ENCODE measurements at places on chromosomes 2 and 18.

GRCh38 chr2:108986916-108987510 is 2.0 kb downstream of the EDAR start:
- DNase-seq = no peak

GRCh38 chr2:221553333-221553732 is 18.8 kb downstream of the EPHA4 start:
- no peak for DNase-seq

- no peak for DNase-seq
Measured at GRCh38 chr2:142866426-142866825, 11.0 kb upstream of the KYNU start.

DNA sequence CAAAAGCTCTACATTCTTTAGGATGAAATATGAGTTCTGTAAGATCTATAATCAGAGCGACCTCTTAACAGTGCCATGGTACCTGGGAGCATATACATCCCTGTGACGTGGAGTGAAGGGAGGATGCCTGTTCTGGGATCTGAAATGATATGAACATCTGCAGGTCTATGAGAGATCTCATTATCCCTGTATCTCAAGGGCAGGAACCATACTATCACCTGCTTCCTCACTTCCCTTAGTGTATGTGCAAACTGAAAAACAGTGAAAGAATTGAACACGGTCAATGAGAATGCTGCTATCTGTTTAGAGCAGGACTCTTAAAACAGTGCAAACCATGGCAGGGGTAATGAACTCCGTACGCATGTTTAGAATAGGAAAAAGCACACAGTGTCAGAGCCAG is 364.0 kb downstream of the LPIN1 start:
- DNase-seq = no peak

DNA sequence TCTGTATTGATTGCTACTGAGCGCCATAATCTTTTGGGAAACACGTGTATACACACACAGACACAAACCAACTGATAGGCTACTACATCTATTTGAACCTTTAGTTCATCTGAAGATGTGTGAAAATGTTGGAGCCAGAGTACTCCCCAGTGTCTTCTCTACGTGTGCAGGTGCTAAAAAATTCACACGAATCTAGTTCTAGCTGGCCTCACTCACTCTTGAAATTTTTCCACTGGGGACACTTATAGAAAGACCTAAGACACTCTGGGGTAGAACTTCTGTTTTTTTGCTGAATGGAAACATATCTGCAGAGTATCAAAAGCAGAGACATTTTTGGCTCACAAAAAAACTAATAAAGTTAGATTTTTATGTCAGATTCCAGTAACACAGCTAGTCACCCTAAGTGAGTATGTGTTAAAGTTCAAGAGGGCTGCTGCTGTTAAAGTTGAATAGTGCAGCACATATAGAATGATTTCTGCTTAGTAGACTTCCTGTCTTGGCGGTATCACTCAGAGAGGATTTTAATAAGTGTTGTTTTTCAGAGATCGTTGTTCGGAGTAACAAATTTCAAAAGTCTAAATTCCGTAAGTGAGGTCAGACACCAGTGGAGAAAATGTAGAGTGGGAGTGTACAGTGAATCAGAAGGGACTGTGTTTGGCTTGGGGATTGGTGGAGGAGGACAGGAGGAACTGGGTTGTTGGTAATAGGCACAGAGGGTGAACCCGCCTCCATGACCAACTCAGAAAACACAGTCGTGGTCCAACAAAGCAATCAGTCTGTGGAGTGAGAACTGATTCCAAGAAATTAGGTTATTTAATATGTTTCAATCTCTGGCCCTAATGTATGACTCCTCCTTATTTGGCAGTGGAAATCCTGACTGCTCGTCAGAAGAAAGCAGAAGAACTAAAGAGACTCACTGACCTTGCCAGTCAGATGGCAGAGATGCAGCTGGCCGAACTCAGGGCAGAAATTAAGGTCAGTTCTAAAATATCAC is 43.1 kb downstream of the KCTD18 start:
- DNase-seq = no peak

- no peak for DNase-seq
Measured at GRCh38 chr18:39348757-39349156, 1783.2 kb upstream of the CELF4 start.

DNA sequence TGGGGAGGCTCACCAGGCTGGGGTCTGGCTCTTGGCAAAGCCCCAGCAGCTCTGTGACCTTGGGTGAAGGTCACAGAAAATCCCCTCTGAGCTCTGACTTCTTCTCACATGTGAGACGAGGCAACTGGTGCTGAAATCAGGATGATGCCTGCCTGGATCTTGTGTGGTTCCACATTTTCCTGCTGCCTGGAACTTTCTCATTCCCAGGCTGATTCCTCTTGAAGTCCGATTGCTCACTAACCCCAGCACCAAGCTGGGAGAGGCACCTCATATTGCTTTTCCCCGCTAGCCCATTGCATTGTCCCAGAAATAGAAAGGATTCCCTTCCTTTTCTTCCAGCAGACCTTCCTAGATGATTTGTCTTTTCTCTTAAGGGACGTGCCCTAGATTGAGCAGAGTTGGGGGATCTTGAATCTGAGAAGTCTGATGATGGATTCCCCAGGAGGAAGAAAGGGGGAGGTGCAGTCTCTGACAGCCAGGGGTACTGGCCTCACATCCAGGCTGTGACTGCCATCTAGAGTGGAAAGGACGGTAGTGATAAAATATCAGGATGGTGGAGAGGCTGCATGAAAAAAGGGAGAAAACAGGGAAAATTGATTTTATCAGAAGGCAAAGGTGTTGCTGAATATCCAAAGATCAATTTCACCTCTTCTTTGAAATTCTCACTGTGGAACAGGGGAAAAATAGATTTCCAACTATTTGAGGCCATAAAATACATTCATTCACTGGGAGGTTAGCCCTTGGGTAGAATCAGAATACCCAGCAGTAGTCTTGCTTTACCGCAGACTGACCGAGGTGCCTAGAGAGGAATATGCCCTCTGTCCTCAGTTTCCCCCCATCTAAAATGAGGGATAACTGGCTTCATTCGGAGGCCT is 96.3 kb downstream of the FAM210A start:
- DNase-seq = no peak

GRCh38 chr2:226466124-226466523 is 333.5 kb downstream of the IRS1 start:
- DNase-seq = no peak

GRCh38 chr2:55111570-55112228 is 61.4 kb upstream of the RTN4 start:
- no peak for DNase-seq

GRCh38 chr18:76456823-76457222 is 38.2 kb downstream of the ZNF516 start:
- DNase-seq = no peak

DNA sequence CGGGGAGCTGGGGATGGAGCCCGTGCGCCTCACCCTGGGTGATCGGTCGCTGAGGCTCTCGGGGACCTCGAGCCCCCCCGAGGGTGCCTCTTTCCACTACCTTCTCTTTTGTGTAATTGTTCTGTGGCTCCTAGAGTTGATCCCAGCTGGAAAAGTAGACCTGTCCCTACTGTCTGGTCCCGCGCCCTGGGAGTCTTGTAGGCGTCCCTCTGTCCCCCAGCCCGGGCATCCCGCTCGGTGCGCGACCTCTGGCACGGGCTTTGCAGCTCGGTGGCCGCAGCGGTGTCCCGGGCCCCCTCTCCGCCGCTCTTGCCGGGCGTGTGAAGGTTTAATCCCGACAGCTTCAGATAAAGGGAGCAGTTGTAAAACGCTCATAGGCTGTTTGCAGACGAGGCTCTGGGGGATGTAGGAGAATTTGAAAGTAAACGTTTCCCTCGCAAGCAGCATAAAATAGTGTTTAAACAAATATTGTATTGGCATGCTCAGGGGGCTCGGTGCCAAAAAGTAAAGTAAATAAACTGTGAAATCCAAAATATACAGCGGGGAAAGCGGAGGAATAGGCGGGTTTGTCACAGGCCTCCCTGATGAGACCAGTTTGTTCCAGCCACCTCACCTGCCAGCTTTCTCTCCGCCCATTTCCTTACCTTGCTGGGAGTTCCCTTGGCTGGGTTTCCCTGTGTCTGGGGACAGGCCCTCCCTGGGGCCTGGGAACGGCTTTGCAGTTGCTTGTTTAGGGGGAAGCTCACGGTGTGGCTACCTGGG is 1.9 kb downstream of the GLI2 start:
- no peak for DNase-seq

DNA sequence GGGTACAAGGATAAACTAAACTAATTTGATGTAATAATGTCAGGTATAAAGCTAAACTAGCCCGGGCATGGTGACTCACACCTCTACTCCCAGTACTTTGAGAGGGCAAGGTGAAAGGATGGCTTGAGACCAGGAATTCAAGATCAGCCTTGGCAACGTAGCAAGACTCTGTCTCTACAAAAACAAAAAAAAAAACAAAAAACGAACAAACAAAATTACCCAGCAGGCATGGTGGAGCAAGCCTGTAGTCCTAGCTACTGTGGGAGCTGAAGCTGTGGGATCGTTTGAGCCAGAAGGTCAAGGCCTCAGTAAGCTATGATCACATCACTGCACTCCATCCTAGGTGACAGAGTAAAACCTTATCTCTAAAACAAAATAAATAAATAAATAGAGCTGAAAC is 131.8 kb upstream of the KYNU start:
- DNase-seq = no peak

GRCh38 chr2:177316756-177317155 is 52.2 kb upstream of the NFE2L2 start:
- DNase-seq = no peak

- DNase-seq = no peak
Measured at GRCh38 chr18:6558446-6559156, 143.9 kb upstream of the L3MBTL4 start.

DNA sequence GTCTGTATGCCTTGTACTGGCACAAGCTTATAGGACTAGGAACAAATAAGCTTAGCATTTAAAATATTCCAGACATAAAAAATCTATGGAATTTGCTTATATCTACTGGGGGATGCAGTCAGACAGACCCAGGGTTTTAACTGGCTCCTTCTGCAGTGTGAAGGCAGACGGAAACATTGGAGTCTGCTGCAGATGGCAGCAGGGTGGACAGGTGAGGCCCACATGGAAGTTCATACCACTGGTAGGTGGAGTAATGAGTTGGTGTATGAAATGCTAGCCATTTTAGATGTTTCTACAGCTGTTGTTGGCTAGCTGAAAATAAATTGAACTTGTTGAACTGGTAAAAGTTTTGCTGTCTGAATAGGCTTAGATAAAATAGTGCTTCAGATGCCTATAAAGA is 17.7 kb downstream of the SPTBN1 start:
- no peak for DNase-seq

- no peak for DNase-seq
Measured at GRCh38 chr2:101768556-101769220, 71.2 kb downstream of the MAP4K4 start.

GRCh38 chr18:56217406-56217805 is 421.0 kb downstream of the TXNL1 start:
- DNase-seq = no peak

DNA sequence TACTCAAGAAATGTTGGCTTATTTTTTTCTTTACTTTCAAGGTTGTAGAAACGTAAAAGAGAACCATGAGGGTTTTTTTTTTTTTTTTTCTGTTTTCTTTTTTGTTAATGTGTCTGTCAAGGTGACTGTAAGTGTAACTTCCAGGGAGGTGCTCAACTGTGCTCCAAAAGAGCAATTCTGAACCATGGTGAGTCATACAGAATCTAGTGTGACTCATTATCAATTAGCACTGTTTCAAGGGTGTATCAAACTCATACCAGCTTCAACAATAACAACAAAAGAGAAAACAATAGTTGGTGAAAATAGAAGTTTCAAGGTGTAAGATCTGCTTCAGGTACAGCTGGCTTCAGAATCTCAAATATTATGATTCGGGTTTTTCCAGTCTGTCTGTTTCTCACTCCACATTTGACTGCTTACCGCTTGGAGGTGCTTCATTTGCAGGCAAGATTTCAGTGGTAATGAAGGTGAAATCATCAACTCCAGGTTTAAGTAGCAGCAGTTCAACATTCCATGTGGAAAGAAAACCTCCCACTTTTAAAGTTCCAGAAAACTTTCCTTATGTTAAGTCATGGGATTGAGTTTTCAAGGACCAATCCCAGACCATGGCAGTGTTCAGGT is 850.6 kb downstream of the CNTNAP5 start:
- no peak for DNase-seq

GRCh38 chr2:3465328-3465727 is 54.0 kb downstream of the ADI1 start:
- DNase-seq = no peak

GRCh38 chr2:218406949-218407618 is 7.4 kb downstream of the CTDSP1 start:
- DNase-seq = no peak

DNA sequence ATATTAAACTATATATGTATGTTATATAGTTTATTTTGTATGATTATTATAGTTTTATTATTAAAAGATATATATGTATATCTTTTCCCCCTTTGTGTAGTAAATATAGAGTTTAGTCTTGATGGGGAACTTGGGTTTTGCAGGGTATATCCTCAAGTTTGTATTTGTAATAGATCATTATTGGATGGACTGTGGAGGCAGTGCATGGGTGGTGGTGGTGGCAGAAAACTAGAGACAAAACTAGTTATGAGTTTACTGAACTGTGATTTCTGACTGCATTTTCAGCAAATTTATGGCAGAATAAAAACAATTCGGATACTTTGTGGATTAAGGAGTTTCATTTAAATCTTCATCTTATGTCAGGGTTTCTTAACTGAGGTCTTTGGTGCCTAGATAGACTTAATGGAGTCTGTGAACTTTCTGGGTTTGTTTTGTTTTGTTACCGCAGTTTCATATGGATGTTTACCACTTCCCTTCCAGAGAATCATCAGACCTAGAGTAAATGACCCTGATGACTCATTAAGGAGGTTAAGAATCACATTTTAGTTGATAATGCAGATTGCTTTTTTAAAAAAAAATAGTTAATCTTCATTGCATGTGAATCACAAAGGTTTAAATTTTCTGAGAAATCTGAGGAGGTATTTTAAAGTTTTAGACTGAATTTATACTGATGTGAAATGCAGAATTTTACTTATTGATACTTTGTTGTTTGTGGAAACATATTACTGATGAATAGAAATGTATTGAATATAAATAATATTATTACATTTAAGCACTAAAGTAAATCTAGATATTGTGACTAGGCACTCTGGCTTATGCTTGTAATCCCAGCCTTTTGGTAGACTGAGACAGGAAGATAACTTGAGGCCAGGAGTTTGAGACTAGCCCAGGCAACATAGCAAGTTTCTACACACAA is 14.5 kb downstream of the EPC2 start:
- DNase-seq = no peak

GRCh38 chr2:7725171-7725849 is 808.1 kb downstream of the RNF144A start:
- no peak for DNase-seq

DNA sequence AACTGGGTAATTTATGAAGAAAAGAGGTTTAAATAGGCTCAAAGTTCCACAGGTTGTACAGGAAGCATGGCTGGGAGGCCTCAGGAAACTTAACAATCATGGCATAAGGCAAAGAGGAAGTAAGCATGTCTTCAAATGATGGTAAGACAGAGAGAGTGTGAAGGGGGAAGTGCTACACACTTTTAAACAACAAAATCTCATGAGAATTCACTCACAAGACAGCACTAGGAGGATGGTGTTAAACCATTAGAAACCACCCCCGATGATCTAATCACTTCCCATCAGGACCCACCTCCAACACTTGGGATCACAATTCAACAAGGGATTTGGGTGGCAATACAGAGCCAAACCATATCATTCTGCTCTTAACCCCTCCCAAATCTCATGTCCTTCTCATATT is 34.9 kb downstream of the CFAP210 start:
- no peak for DNase-seq
